Iris pigment epithelial cell (primary cell): ENCODE measurements at places on chromosomes 1 and 21.

GRCh38 chr1:67791686-67792085 is 41.6 kb downstream of the GNG12 start:
- DNase-seq, result peak; percentile 97

DNA sequence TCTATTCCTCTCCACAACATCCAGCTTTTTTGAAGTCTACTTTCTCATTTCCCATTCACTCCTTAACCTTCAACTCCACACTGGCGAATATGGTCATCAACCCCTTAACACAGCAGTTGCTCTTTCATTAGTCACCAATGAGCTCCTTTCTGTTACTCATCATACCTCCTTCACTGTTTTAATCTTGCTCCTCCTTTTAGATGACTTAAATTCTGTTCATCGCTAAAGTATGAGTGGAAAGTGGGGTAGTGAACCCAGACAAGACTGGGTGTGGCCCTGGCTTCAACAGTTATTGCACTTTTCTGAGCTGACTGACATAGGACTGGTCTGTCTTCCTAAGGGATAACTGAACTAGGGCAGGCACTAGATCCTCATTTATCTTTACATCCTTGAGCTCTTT is 51.3 kb downstream of the AKT3 start:
- DNase-seq, result peak; percentile 97

DNA sequence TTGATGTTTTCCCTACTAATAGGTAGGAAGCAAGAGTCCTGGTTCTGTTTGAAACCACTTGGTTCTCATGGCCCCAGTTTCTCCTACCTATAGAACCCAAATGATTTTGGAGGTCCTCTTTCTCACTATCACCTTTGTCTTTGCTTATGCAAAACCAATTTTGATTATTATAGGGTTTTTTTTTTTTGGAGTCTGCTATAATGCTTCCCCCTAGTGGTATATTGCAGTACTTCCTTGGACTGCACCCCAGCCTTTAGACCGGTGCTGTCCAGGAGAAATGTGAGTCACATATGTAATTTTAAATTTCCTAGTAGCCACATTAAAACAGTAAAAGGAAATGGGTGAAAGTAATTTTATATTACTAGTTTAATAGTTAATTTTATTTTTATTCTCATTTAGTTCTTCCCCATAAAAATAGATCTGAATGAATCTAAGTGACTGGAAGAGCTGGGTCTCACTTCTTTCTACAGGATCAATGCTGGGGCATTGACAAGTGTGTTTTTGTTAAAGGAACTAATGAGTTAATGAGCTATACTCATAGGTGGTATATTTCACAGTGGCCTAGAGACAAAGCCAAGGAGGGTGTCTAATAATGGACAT is 10.6 kb downstream of the FCMR start:
- DNase-seq, result peak; percentile 66

GRCh38 chr1:26409191-26409807 is 1.3 kb upstream of the LIN28A start:
- DNase-seq, result no peak

DNA sequence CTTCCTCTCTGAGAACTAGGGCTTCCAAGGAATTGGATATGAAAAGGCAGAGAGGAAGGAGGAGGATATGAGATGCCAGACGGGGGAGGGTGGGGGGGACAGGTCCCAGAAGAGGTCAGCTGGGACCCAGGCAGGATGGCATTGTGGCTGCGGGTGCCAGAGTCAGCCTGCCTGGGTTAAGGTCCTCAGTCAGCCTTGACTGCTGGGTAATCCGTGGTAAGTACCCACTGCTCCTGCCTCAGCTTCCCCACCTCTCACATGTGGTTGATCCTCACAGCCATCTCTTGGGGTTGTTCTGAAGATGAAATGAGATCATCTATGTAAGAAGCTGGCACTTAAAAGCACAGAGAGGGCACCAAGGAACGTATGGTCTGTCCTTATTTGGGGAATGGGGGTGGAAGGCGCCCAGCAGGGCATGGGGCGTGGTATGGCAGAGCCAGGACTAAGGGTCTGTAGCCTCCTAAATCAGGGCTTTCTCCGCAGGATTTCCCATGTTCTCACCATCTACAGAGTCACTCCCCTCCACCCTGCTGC is 23.8 kb downstream of the ELF3 start:
- DNase-seq, result no peak

GRCh38 chr1:2059290-2059953 is 9.2 kb downstream of the PRKCZ start:
- DNase-seq, result no peak

DNA sequence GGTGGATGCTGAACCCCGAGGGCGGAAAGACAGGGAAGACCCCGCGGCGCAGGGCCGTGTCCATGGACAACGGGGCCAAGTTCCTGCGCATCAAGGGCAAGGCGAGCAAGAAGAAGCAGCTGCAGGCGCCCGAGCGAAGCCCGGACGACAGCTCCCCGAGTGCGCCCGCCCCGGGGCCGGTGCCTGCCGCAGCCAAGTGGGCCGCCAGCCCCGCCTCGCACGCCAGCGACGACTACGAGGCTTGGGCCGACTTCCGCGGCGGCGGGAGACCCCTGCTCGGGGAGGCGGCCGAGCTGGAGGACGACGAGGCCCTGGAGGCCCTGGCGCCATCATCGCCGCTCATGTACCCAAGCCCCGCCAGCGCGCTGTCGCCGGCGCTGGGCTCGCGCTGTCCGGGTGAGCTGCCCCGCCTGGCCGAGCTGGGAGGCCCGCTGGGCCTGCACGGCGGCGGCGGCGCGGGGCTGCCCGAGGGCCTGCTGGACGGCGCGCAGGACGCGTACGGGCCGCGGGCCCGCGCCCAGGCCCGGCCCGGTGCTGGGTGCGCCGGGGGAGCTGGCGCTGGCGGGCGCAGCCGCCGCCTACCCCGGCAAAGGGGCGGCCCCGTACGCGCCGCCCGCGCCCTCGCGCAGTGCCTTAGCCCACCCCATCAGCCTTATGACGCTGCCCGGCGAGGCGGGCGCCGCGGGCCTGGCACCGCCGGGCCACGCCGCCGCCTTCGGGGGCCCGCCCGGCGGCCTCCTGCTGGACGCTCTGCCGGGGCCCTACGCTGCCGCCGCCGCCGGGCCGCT is 20.7 kb downstream of the FOXO6 start:
- peak; percentile 8 for DNase-seq

DNA sequence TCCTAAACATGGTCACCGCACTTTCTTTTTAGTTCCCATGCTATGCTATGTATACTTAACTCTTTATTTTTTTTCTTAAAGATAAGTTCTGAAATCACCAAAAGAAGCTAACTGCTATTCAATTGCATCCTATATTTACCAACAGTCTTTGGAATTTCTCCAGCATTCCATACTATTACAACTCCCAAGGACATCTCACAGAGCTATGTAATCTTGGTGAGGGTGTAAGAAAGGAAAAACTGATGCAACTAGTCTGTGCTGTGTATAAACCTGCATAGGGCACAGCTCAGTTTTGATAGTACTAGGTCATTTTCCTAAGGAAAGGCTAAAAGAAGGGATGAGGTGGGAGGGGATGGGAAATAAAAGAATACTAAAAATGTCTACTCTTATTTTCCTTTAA is 78.0 kb downstream of the PTPN14 start:
- DNase-seq, result peak; percentile 78

GRCh38 chr1:71885171-71885570 is 397.2 kb downstream of the NEGR1 start:
- no peak for DNase-seq

DNA sequence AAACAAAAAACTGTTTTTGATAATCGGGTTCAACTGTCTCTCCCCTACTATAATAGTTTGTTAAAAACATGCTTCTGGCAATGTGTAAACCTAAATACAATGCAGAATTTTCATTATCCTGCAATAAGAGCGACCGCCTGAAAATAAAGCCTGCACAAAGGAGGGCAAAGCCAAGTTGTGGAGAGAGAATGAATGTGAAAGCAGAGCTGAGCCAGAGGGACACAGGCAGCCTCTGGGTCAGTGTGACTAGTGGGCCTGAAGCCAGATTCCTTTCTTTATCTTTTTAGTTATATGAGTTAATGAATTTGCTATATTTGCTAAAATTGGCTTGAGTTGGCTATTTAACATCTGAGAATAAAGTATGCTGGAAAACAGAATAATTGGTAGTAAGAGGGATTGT is 615.2 kb downstream of the PLA2G4A start:
- DNase-seq, result no peak

DNA sequence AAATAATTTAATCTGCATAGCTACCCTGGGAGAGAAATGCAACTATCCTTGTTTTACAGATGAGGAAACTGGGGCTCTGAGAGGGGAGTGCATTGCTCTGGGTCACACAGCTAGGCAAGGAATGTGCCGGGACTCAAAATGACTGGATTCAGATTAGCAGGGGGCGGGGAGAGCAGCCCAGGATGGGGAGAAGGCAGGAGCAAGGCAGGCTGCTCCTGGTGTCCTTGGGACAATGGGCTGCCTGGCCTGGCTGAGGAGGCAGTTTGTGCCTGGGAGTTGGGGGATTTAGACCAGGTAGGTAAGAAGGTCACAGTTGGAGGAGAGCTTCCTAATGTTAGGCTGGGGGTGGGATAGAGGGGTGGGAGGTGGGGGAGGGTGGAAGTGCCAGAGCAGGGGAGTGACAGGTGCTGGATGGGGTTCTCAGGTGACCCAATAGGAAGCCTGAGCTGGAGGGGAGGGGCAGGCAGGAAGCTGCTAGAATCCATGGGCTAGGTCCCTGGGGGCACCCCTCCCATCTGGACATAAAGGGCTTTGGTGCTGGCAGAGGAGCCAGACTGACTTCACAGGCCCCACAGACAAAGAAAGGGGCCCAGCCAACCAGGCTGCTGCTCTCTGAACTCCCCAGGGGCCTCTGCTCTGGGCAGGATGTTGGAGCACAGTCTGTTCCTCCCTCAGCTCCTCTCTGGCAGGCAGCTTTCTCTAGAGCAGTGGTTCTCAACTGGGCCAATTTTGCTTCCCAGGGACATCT is 29.0 kb downstream of the TRIM62 start:
- DNase-seq, result no peak

- DNase-seq, result peak; percentile 6
These were observed 335.7 kb upstream of the GREM2 start for GRCh38 chr1:240947438-240948224.

DNA sequence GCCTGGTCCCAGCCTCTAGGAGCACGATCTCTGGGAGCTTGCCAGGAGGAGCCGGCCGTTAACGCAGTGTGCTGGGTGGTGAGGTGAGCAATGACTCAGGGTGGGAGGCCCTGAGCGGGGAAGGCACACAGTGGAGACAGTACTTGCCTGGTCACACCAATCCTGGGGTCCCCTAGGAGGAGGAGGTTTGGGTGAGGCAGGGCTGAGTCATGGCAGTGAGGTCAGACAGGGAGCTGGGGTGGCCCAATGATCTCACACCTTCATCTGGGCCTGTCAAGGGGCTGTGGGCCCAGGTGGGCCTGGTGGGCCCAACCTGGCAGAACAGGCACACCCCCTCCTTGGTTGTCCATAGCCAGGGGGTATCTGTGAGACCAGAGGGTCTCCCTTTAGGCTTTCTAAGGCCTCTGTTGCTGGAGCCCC is 8.6 kb upstream of the EDN2 start:
- peak; percentile 95 for DNase-seq
